Renal pelvis (tissue), 12 donors: ENCODE measurements at places on chromosomes 3 and 15. TPM values are rescaled to one million over a fixed set of nuclear protein-coding genes. Genes with fewer than 3 reads are reported as not detected.
A peak's percentile ranks its signal among the peaks of the same experiment; 100 is the strongest.

- DNase-seq = no peak
Observed at GRCh38 chr3:129747992-129748391, 141.5 kb upstream of the PLXND1 start.

DNA sequence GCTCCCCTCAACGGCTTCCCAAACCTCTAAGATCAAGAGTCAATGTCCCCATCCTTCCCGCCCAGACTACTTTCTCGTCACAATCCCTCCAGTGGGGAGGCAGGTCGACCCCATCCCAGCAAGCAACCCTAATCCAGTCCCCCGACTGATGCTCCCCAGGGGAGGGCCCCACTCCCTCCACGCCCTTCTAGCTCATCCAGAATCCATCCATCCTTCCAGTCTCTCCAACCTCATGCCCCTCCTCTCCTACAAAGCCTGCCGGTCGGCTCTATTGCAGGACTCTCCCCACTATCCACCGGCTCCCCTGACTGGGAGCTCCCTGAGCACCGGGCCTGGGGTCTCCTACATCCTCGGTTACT, 1.3 kb downstream of the ADAMTS7 start:
- no peak for DNase-seq

GRCh38 chr3:123682302-123682701, 97.4 kb upstream of the HACD2 start:
- no peak for DNase-seq

DNA sequence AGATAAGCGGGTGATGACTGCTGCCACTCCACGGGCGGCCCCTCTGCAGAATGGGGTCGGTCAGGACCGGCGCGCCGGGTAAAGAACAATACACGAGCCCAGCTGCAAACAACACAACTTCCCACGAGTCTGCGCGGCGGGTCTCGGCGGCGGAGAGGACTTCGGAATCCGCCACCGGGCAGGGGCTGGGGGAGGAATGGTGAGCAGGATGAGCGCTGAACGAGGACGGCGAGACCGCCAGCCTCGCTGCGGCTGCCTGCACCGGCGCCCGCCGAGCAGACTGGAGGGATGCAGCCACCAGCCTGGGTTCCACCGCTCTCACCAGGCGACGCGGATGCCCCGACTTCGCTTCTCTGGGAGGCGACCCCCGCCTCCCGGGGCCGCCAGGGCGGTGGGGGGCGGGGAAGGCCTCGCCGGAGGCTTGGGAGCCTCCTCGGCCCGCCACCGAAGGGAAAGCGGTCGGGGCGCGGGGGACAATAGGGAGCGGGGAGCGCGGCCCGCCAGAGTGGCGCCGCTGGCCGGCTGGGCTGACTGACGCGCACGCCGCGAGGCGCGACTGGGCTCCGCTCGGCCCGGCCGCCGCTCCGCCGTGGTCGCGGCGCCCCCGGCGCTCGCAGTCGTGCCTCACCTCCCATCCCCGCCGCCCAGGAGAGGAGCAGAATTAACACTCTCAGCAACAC, 515 bp downstream of the ADAM10 start:
- DNase-seq = peak; percentile 54

- no peak for DNase-seq
Observed at GRCh38 chr3:188624828-188625227, 470.9 kb downstream of the LPP start.

GRCh38 chr3:120095979-120096426, 1.8 kb upstream of the GSK3B start:
- no peak for DNase-seq

GRCh38 chr3:48219543-48219942, 3.8 kb upstream of the CAMP start:
- DNase-seq = no peak

DNA sequence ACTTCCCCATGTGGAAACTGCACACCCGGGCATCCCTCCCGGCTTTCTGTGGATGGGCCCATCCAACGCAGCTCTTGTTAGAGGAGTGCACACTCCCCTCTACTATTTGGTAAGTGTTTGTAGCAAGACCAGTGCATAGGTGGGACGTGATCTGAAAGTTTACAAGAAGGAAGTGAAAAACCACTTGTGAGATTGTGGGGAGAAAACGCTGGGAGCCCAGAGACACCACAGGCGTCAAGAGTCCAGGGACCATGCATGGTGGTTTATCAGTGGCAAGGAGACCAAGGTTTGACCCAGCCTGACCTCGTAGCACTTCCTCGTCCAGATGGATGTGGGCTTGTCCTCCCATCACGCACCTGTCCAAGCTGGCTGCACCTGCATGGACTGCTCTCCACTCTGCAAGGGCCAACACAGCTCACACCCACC, 51.6 kb downstream of the ATP10A start:
- no peak for DNase-seq

GRCh38 chr15:74453925-74454763, 6.8 kb downstream of the UBL7 start:
- no peak for DNase-seq

The CDCP1 gene
- 1.4 TPM for polyA plus RNA-seq

GRCh38 chr3:131338948-131339640, 42.5 kb upstream of the NUDT16 start:
- no peak for DNase-seq

The DYNLT2B gene
- polyA plus RNA-seq = 37.8 TPM

DNA sequence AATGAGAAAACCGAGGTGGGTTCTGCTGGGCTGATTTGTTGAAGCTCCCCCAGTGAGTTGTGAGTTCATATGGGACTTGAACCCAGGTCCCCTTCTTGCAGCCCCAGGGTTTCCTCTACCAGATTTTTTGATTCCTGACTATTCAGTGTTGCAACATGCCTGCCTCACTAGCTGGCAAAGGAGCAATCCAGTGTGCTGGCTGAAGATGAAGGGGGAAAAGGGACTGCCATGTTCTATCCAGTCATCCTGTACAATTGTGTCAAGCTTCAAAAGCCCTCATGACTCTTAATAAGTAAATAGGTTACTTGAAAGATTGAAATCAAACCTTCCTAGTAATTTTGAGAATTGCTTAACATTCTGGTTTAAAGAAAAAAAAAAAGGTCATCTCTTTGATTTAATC, 211.5 kb upstream of the TP63 start:
- no peak for DNase-seq

GRCh38 chr3:123137001-123137400, 64.7 kb upstream of the SEC22A start:
- no peak for DNase-seq

The TGM4 gene
- polyA plus RNA-seq = 0.09 TPM

The ZNF770 gene
- 67.6 TPM for polyA plus RNA-seq

DNA sequence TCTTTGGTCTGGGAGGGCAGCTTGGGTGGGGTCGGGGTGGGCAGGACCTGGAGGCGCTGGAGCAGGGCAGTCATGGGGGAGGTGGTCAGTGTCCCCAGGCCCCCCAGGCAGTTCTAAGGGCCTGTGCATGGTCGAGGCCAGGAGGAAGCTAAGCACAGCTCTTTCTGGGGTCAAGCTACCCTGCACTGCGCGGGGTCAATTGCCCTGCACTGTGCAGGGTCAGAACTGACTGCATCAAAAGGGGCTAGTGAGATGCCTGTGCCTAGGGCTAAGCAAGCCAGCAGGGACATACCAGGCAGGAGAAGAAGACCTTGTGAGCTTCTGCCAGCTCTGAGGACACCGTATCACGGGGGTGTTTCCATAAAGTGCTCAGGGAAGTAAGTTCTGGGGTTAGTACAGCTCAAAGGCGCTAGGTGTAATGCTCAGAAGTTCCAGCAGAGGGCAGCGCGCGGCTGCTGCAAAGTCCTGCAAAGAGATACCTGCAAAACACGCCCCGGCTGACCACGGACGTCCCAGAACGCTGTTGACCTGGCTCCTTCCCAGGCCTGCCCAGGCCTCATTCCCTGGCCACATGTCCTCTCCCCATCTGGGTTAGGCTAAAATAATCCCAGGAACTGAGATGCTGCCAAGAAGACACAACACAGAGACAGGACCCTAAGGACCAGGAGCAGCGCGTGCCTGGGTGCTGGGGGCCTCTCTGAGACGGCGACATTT, 18.8 kb upstream of the IQSEC1 start:
- peak; percentile 56 for DNase-seq

DNA sequence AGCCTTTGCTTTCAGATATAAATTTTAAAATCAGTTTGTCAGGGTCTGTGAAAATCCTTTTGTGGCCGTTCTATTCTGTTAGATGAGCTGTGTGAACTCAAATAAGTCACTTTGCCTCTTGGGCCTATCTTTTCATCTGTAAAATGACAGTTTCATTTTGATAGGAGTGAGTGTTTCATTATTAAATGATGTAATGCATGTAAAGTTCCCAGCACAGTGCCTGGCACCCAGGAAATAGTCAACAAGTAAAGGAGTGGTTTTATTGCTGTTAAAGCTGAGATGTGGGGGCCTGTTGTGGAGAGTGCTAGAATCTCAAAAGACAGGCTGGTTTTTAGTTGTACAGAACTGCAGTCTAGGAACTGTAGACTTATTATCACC, 394.5 kb upstream of the CFAP20DC start:
- no peak for DNase-seq

DNA sequence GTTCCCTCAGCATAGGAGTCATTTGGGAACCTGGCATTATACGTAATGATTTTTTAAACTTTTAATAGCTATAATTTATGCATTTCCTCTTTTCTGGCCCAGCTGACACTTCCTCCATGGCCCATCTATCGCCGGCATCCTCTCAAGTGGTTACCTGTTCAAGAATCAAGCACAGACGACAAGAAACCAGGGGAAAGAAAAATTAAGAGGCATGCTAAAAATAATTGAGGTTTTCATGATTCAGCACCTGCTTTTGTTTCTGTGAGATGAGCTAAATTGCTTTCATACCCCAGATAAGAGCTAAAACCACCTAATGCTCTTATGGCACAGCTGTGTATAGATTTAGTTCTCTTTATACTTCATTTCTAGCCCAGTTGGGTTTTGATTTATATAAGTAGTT, 1.7 kb downstream of the SPCS1 start:
- DNase-seq = no peak

- DNase-seq = peak; percentile 30
Observed at GRCh38 chr15:57866149-57866736, 159.7 kb downstream of the POLR2M start.

The TGM5 gene
- polyA plus RNA-seq = not detected

The CCR9 gene
- 0.13 TPM for polyA plus RNA-seq

- no peak for DNase-seq
Observed at GRCh38 chr15:94667109-94667508, 435.7 kb downstream of the MCTP2 start.

The GOLGA8G gene
- polyA plus RNA-seq = 0.04 TPM

- DNase-seq = no peak
Observed at GRCh38 chr15:98155356-98155755, 194.9 kb downstream of the ARRDC4 start.

- peak; percentile 75 for DNase-seq
Observed at GRCh38 chr15:89740137-89740536, 10.9 kb downstream of the MESP1 start.

DNA sequence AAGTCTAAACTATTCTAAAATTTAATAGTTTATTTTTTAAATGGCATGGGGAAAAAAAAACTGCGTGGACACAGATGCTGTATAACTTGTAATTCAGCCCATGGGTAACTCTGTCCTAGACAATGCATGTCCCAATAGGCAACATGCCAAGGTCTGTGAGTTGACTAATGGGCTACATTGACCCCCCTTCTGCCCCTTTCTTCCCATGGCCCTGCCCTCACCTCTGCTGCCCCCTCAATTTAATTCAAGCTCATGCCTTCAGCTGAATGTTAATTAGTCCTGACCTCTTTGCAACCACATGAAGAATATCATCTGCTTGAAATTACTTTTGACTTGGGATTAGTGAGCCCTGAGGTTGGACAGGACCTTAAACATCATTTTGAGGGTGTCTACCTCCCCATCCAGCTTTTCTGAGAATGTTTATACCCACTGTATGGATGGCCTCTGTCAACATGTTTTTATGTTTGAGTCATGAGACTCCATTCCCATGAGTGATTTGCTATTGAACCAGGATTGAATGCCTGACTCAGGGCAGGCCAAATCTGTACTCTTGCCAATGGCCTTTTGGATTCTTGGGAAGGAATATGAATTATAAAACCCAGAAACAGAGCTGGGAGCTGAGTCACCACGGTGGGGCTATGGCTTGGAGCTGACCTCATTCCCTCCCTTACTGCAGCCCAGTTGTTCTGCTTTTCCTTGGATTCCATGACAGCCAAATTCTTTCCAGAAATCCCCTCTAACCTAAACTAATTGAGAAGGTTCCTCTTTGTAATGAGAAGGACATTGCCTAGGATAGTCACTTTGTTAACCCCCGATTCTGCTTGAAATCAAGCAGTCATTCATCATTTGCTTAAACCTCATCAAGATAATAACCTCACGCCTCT, 33.5 kb upstream of the PDE8A start:
- no peak for DNase-seq
